Right hindlimb (tissue), 1 donor: ENCODE measurements at places on chromosomes 6 and 20.

GRCh38 chr6:14772188-14772587, 473.7 kb upstream of the JARID2 start:
- DNase-seq: no peak

DNA sequence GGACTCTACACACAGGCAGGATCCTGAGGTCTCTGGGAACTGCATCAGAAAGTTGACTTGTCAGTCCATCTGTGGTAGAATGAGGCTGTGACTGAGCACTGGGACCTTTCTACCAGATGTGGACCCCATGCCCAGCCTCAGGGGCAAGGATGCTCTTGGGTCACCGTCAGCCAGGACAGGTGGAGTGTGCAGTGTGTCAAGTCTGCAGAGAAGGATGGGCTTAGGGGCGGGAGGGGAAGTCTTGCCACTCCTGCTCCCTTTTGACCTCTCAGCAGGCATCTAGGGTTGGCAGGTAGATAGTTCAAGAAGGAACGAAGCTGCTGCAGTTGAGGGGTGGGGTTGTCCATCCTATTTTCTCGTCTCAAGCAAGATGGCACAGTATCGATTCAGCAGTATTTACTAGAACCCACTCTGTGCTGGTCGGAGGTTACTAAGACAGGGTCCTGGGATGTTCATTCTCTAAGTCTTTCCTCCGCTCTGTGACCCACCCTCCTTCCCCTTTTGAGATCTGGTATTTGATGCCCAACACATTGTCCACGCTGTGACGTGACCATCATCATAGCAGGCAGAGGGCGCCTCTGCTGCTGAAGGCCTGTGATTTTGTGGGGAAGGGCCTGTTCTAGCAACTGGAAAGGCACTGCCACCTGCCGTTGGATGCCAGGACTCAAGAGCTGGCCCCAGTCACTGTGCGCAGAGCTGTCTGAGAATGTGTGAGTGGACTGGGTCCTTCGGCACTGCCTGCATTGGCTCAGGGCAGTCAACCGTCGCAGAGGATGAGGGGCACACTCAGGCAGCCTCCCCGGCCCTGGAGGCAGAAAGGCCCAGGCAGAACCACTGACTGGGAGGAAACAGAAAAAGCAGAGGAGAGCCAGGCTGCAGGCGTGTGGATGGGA, 23.2 kb downstream of the RBCK1 start:
- DNase-seq: peak; percentile 66

GRCh38 chr20:2385026-2385425, 4.3 kb downstream of the TGM6 start:
- no peak for DNase-seq

DNA sequence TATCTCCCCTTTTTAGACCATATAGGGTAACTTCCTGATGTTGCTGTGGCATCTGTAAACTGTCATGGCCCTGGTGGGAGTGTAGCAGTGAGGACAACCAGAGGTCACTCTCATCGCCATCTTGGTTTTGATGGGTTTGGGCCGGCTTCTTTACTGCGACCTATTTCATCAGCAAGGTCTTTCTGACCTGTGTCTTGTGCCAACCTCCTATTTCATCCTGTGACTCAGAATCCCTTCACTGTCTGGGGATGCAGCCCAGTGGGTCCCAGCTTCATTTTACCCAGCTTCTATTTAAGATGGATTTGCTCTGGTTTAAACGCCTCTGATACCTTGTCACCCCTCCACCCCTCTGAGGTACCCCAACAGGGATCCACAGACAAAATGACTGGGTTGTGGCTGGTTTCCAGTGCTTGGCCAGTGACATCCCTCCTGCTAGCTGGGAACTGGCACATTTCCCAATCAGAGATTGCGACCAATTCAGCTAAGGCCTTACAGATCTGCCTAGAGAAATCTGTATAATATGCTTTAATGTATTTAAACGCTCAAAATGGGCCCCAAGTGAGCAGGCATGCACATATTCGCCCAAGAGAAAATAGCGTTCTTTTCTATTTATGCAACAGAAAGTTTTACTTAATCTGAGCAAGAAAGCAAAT, 315.6 kb upstream of the QKI start:
- DNase-seq: no peak

- no peak for DNase-seq
Measured at GRCh38 chr6:156864557-156864956, 87.4 kb downstream of the ARID1B start.

GRCh38 chr6:152018876-152019275, 211.4 kb downstream of the ESR1 start:
- DNase-seq: no peak

GRCh38 chr6:158803733-158804143, 15.4 kb downstream of the EZR start:
- DNase-seq: no peak

DNA sequence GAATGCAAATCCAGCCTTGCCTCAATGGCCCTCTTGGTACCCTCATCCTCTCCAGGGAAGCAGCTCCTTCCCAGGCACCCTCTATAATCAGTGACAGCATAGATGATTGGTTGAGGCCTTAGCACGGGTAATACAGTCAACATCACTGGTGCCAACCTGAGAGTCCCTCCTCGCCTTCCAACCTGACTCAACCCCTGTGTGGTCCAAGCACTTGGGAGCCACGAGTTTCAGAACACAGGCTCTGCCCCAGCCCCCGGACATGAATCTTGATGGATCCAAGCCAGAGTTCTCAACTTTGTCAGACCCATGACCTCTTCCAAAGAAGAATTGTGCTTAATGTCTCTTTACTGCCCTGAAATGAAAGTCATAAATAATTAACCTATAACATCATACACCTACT, 213.9 kb downstream of the PREX1 start:
- DNase-seq: peak; percentile 1

GRCh38 chr6:111552241-111552744, 53.4 kb downstream of the TRAF3IP2 start:
- peak; percentile 92 for DNase-seq

DNA sequence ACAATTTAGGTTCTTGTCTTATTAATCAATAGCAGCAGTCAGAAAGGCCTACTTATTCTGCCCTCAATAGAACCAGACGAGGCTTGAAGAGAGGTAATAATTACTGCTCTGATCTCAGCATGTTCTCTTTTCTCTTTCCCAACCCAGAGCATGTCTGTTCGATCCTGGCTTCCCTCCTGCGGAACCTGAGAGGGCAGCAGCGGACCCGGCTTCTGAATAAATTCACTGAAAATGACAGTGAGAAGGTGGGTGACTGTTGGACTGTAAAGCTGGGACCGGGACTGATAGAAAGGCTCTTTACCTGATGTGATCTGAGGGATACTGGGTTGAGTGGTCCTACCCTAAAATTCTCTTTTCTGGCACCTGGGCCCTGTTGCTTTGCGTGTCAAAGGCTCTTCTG, 63.0 kb upstream of the VSTM2L start:
- DNase-seq: no peak

- no peak for DNase-seq
Measured at GRCh38 chr6:55574556-55574955, 4.4 kb downstream of the HMGCLL1 start.

DNA sequence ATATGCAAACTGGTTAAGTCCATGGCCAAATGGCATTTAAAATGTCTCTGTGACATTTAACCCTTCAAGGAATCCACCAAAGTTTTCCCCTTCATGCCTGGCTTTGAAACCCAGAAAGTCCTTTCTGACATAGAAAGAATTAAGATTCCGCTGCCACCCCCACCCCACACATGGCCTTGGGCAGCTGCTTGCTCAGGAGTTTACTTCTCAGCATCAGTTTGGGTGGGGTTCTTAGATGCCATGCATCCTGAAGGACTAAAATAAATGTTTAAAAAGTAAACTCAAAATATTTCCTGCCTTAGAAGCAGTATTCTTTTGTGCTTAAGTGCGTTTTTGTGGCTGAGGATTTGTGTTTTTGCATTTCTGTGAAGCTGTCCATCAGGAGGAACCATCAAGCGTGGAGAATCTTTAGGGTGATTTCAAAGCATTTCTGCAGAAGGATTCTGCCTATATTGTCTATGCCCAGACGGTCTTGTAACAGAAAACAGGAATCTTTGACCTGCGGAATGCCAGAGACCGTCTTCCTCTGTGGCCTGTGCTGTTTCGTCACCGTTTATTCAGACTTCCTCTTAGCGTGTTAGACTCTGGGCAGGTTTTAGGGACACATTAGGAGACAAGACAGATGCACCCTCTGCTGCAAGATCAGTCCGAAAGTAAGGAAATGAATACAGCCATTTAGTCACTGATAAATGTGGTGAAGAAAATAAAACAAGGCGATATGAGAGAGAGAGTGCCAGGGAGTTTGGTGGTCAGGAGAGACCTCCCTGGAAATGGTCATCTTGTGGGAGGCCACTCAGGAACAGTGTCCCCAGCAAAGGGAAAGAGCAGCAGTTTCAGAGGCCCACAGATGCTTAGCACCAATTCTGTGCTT, 6.2 kb downstream of the DUSP22 start:
- DNase-seq: no peak

GRCh38 chr6:148451690-148452089, 109.1 kb downstream of the SASH1 start:
- no peak for DNase-seq

GRCh38 chr6:91704531-91704930, 1117.7 kb upstream of the MAP3K7 start:
- DNase-seq: no peak

DNA sequence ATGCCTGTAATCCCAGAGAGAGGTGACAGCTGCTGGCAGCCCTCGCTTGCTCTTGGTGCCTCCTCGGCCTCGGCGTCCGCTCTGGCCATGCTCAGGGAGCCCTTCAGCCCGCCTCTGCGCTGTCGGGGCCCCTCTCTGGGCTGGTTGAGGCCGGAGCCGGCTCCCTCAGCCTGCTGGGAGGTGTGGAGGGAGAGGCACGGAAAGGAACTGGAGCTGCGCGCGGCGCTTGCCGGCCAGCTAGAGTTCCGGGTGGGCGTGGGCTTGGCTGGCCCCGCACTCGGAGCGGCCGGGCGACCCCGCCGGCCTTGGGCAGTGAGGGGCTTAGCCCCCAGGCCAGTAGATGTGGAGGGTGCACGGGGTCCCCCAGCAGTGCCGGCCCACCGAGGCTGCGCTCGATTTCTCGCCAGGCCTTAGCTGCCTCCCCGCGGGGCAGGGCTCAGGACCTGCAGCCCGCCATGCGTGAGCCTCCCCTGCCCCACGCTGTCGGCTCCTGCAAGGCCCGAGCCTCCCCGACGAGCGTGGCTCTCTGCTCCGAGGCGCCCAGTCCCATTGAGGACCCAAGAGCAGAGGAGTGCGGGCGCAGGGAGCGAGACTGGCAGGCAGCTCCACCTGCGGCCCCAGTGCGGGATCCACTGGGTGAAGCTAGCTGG, 34.6 kb downstream of the C6orf52 start:
- no peak for DNase-seq

GRCh38 chr6:32188381-32189068, 1.5 kb downstream of the PBX2 start:
- DNase-seq: peak; percentile 61

DNA sequence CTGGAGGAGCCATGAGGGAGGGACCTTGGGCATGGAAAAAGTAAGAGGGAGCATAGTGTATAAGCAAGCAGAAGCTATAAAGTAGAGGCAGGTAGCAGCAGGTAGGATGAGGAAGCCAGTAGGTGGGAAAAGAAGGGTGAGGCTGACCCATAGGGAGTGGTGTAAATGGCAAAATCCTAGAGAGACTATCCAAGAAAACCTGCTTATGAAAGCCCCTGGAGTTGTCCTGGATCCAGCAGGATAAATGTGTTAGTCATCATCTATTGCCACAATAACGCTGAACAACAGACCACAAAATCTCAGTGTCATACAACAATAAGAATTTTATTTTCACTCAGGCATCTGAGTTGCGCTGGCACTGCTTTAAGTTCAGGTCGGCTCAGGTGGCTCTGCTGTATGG, 30.2 kb downstream of the CHD6 start:
- no peak for DNase-seq

GRCh38 chr20:23105193-23105592, 19.1 kb upstream of the CD93 start:
- no peak for DNase-seq

DNA sequence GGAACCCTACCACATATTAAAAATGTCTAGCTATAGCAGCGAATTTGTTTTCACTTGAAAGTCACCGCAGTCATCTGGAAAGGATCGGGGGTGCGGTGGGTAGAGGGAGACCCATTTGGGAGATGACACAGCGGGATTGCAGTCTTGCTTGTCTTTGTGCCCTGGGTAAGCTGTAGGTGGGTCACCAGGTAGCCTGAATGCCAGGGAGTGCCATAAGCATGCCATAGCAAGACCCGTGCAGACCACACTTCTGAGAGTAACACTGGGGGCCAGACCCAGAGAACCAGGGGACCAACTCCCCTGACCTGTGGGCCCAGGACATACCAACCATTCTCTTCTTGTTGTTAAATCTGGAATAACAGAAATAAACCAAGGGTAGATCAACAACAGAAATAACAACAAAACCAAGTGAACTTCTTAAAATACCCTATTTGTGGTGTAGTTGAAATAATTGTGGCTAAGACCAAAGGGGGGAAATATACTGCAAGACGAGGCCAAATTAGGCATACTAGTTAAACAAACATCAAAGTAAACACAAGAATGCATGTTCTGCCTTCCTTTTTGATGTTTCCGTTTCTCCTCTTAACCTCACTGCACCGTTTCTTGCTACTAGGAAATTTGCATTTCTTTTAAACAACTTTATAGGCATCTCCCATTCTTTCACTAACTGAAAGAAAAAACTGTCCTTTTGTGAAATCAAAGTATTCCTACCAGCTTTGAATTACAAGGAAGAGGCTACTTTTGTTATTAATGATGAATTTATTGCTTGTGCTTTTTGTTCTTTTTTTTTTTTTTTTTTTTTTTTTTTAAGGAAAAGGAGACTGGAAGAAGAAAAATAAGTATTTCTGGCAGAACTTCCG, 128.2 kb downstream of the SASH1 start:
- no peak for DNase-seq

DNA sequence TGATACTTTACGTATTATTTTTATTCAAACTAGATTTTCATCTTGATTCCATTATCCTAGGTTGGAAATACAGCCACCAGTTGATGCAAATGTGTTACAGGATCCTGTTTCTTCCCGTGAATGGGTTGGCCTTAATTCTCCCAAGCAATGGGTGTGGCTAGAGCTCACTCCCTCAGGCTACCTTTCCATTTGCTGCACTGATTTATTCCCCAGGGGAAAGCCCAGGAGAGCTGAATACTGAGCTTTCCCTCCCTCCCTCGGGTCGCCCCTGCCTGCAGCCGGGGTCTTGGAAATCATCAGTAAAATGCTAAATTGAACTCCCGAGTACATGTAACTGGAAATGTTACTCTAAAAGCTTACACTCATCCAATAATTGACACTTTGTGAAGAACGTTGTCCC, 9.9 kb downstream of the SMOC2 start:
- DNase-seq: no peak

GRCh38 chr6:136236466-136237293, 13.4 kb downstream of the MTFR2 start:
- no peak for DNase-seq

DNA sequence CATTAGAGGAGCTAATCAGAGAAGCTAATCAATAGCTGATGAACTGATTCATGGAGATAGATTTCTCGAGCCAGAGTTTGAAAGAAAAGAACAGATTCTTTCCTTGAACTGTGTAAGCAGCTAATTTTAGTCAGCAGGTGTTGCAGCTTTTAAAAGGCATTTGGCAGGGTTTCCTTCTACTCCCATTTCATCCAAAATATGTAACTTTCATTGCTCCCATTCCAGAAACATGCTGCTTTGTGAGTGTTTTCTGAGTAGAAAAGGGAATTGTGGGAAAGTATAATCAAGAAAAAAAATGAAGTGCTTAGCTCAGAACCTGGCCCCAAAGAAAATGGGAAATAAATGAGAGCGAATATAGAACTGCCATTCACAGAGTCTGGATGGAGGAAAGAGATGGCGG, 20.8 kb downstream of the SLC35F1 start:
- DNase-seq: no peak

GRCh38 chr20:11394145-11394833, 523.4 kb upstream of the BTBD3 start:
- DNase-seq: no peak
